Kasumi-1 (cell line): ENCODE measurements at places on chromosomes 7 and 10.
A peak's percentile ranks its signal among the peaks of the same experiment; 100 is the strongest.

GRCh38 chr7:158266817-158267741 lies 320.5 kb downstream of the PTPRN2 start:
- no peak for DNase-seq

GRCh38 chr10:24465891-24466818 lies 257.2 kb downstream of the KIAA1217 start:
- peak; percentile 54 for DNase-seq

DNA sequence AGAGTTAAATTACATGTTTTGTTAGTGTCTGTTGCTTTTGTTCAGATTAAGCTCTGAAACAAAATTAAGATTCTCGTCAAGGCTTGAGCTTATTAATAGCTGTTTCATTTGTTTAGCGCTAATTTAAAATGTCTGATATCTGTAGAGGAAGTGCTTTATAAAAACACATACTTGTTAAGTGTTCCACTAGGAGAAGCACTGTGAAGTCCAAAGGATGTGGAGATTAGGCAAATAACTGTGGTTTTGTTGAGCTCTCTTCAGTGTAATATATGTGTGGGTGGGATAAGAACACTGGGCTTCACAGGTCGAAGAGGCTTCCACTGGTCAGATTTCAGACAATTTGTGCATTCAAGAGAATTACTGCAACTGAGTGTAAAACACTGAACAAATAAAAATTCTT lies 242.0 kb downstream of the AUTS2 start:
- no peak for DNase-seq

DNA sequence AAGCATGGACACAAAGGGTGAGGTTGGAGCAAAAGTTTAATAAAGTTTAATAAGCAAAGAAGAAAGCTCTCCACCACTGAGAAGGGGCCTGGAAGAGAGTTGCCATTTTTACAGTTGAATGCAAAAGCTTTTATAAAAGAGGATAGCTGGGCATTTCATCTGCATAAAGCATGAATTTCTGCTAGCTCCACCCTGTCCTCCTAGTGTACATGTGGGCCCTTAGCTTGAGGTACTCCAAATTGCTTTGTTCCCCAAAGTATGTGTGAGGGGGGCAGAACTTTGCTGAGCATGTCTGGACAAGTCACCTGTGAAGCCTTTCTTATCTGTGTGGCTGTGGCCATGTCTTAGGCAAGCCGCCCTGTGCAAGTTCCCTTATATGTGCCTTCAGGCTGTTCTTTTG lies 22.6 kb upstream of the CROT start:
- DNase-seq, result no peak

GRCh38 chr10:48725708-48726107 lies 41.0 kb downstream of the WDFY4 start:
- DNase-seq, result peak; percentile 35
